ENCODE measurements at places on chromosomes 7 and 10.

- DNase-seq, result no peak
Measured at GRCh38 chr7:84372712-84373111, 178.1 kb upstream of the SEMA3A start.

- DNase-seq, result no peak
Measured at GRCh38 chr10:118340486-118340885, 1.6 kb downstream of the FAM204A start.

GRCh38 chr10:19815731-19816410 lies 361 bp upstream of the PLXDC2 start:
- no peak for DNase-seq

DNA sequence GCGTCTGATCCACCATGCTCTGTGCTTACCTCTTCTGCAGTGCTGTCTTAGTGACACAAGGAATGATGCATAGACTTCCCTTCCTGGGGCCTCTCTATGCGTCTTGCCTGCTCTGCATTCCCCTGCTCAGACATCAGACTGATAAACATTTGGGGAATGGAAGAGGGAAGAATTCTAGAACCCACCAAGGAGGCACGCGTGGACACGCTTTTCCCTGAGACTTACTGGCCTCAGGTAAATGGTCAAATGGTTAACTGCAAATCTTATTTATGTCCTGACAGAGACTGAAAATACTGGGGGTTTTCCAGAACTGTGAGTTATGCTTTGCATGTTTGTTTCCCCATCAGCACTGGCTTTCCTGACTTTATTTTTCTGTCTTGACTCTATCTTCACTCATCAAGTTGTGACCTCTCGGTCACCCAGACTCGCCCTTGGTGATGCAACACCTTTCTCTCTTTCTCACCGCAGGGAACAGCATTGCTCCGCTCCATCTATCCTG lies 285.9 kb upstream of the FZD8 start:
- DNase-seq, result no peak

GRCh38 chr7:88485821-88486220 lies 179.1 kb upstream of the STEAP4 start:
- no peak for DNase-seq
